HS-5 (cell line): ENCODE measurements at places on chromosomes 12 and 14.

GRCh38 chr12:81221681-81222080, 143.8 kb downstream of the ACSS3 start:
- no peak for DNase-seq

- DNase-seq, result no peak
Measured at GRCh38 chr12:122668268-122668667, 34.9 kb downstream of the HCAR2 start.

- DNase-seq, result no peak
Measured at GRCh38 chr14:21024585-21025370, at the start of gene NDRG2. TSS of gene NDRG2 (minus strand) at chr14:21025061. CDS start at chr14:21023315, 1,746 bp downstream.

DNA sequence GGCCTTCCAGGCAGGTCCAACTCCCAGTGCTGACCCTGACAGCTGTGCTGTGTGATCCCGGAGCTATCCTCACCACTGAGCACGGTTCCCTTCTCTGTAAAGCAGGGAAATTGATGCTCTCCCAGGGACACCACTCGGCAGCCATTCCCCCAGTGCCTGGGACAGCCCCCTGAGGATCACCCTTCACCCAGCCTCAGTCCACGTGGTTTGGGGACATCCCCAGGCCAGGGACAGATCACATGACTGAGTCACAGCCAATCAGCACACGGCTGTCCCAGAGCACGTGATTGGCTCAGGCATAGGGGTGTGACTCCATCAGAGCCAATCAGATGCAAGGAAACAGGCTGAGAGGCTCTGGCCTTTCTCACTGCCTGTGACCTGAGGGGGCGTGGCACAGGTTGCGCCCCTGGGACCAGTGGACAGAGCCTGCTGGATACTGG, 68.8 kb upstream of the SFSWAP start:
- DNase-seq, result no peak

DNA sequence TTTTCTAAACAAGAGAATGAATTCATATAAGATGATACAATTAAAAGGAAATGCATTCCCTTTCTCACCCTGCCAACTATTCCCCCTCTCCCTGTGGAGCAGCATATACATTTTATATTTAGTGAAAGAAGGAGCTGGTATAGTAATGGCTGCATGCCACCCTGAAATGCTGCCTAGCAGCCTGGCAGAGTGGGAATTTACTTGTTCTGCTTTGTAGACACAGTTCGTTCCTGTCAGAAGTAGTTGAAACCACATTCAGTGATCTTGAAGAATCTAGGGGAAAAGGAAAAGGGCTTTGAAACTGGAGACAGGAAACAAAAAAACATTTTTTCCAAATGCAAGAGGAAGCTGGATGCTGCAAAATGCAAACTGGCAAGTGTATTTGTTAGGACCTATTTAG, 176.0 kb upstream of the PLEKHA5 start:
- no peak for DNase-seq

DNA sequence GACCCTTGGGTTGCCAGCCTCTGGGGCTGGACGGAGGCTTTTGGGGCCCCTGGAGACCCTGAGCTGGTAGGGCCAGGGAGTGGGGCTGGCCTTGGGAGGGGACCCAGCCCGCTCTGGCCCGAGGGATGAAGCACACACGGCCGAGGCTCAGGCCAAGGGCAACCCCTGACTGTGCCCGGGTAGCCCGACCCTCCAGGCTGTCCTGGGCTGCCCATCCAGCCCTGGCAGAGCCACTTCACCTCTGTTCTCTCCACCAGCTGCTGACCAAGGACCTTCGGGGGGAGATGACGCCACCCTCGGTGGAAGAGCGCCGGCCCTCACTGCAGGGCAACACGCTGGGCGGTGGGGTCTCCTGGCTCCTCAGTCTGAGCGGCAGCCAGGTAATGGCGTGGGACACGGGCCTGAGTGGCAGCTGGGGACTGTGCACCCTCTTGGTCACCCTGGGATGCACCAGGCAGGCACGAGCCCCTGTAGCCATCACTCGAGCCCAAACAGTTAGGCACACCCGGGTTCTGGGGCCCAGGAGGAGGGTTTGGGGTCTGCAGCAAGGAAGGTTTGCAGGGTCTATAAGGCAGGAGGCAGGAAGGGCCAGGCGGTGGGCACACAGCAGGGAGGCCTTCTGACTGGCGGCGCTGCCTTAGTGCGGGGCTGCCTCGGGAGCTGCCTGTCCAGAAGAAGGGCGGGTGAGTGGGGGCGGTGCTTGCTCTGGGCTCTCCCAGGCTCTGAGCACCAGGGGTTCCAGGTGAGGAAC, 19.7 kb downstream of the ASPG start:
- DNase-seq, result no peak
